SHP77 (cell line): ENCODE measurements at places on chromosomes 6 and 20.

GRCh38 chr6:6660339-6661045 lies 72.0 kb downstream of the LY86 start:
- no peak for DNase-seq

GRCh38 chr20:36862857-36863668 lies 12.9 kb upstream of the TLDC2 start:
- DNase-seq, result no peak

GRCh38 chr20:46520976-46521579 lies 7.7 kb upstream of the ZNF334 start:
- peak; percentile 64 for DNase-seq

DNA sequence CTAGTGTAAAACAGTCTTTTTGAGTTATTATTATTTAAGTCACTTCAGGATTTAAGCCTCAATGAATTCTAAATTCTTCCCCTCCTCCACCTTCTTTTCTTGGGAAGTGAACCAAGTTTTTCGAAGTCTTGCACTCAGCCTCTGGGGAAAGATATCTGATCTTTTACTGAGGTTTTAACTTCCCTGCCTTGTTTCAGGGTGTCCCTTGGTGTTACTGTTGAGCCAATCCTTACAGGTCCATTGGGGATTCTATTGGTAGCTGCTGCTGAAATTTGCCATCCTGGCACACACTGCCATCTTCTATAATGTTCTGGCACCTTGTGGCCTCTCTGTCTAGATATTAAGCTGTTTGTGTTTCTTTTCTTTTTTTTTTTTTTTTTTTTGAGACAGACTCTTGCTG lies 31.7 kb downstream of the BEND6 start:
- no peak for DNase-seq

GRCh38 chr20:36606158-36607066 lies 833 bp downstream of the RAB5IF start:
- no peak for DNase-seq

GRCh38 chr6:88380083-88380482 lies 213.9 kb upstream of the CNR1 start:
- no peak for DNase-seq

DNA sequence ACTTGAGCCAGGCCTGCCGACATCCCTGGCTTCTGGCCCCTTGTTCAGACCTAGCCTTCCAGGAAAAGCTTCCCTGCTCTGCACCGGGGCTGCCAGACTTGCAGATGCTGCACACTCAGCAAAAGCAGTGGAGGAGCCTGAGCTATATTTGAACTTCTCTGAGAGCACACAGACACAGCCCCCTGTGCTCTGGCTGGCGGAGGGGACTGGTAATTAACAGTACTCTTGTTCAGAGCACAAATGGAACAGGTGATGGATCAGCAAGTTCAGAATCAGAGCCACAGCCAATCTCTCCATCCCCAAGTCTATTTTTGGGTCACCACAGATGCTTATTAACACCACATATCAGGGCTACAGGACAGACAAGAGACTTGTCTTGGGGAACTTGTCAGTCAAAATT lies 27.6 kb upstream of the RIMS4 start:
- DNase-seq, result no peak

- no peak for DNase-seq
Observed at GRCh38 chr6:48136856-48137255, 25.9 kb upstream of the PTCHD4 start.

- DNase-seq, result no peak
Observed at GRCh38 chr6:15153191-15153590, 92.7 kb upstream of the JARID2 start.

- DNase-seq, result no peak
Observed at GRCh38 chr20:43955062-43955749, 40.6 kb downstream of the TOX2 start.
